ENCODE measurements at places on chromosomes 1 and 21. TPM values are rescaled to one million over a fixed set of nuclear protein-coding genes. Genes with fewer than 3 reads are reported as not detected.

DNA sequence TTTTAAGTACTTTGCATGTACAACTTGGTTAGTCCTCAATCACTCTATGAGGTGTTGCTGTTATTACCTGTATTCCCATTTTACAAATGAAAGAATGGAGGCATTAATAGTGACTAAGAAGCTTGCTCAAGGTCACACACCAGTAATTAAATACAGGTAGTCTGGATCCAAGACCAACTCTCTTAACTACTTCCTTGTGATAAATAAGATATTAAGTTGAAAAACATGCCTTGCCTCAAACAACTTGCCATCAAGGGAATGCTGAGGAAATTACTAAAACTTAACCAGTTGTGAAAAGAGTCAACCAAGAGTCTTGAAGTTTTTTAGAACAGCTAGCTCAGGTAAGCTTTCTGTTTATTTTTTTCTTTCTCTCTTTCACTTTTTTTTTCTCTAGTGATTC, 21.0 kb upstream of the LAMC1 start:
- DNase-seq, result no peak

DNA sequence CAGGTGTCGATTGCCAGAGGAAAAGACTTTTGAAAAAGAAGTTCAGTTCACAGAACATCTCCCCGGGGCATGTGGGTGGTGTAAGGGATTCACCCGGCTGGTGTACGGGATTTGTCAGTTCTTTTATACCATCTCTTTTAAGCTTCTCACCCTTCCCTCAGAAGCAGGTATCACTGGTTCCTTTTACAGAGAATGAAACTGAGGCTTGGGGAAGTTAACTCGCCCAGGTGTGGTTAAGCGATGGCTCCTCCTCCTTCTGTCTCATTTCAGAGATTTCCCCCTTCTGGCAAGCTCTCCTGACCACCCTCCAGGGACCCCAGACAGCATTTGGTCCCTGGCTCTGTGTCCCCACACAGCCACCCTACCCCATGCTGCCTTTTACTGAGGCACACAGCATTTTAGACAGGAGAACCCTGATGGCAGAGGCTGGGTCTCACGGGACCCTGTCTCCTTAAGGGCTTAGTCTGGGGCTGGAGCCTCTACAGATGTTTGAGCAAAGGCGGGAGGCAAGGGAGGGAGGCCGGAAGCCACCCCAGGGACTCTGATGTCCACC, 2.8 kb upstream of the ECE1 start:
- peak; percentile 47 for DNase-seq

- DNase-seq, result no peak
Observed at GRCh38 chr1:101128211-101128727, 102.7 kb upstream of the DPH5 start.

DNA sequence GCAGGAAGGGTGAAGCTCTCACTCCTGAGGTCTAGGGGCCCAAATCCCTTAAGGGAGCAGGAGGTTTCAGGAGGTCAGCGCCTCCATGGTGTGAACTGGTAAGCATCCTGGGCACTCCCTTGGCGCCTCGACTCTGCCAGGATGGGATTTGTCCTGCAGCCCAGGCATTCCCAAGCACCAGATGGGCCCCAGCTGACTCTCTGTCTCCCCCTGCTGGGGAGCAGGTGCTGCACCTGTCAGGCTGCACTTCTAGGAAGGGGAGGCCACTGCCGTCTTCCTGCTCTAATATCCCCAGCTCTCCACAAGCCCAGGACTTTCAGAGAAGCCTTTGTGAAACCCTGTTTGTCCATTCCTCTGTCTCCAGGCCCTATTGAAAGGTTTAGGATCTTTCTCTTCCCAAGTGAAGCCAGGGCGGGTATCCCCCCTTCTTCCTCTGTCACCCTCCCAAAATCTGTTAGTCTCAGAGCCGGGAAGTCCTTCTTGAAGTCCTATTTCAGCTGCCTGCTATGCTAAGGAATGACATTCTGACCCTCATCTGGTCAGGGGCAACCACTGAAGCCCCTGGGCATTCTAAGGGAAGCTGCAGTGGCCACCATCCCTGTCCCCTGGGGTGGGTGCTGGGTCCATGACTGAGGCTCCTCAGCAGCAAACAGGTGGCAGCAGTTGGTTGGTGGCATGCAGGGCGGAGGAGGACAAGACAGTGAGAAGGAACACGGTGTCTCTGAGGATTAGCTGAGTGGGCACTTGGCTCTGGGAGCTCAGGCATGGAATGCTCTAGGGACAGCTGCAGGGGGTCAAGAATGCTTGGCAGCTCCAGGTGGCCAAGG, 3.2 kb downstream of the MYBPH start:
- peak; percentile 53 for DNase-seq

DNA sequence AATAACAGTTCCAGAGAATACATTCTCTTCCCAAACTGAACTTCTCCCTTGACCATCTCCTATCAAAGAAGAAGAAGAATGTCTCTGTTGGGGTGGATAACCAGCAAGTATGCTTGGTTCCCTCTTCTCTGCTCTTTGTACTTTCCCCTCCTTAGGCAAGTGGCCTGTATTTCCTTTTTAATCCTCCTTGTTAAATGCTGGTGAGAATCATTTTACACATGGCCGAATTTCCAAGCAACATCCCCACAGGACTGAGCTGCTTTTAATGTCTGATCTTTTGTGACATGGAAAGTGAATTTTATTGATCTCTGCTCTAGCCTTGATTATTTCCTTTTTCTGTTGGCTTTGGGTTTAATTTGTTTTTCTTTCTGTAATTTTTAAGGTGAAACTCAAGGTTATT, 336.7 kb downstream of the DUSP10 start:
- DNase-seq, result no peak

DNA sequence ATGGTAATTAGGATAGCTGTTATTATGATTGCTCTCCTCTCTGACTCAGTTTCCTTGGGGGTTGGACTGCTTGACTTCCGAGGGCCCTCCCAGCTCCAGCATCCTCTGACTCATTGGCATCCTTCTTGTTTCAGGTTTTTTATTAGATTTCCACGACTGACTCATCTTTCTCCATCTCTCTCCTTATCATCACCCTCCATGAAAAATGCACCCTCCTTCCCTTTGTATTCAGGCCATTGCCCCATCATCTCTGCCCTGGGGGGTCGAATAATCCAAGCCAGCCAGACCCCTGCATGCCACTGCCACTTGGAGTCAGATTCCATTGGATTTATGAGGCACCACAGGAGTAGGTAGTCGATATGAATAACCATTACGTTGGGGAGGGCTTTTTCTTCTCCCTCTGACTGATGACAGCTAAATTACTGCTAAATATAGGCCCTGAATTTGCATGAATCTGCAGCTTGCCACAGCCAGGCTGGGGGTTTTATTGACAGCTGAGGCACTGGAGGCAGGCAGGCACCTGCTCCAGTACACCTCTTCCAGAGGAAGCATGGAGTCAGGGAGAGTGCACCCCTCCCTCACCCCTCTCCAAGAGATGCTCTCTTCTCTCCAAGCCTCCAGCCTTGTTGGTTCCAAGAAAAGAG, 91.7 kb downstream of the C1orf94 start:
- DNase-seq, result no peak

DNA sequence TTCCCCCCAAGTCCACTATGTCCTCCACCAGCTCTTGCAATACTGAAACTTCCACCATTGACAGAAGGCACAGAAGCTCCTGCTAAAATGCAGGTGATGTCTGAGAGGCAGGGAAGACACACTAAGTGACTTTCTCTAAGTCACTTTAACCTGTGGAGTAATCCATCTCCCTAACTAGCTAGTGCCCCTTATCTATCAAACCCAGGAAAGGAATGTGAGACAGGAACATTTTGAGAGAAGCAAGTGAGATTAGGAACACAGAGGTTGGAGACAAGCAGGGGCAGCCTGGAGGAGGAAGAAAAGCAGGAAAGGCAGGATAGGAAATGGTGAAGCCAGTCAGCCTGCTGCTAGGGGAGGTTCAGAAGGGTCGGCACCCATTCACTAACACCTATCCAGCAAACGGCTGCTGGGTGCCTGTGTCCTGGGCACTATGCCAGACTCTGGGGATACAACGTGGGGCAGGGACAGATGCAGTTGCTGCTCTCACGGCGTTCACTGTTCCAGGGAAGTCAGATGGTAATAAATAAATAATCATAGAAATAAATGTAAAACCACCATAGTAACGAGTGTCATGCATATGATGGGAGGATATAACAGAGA, 7.0 kb downstream of the GPA33 start:
- no peak for DNase-seq

GRCh38 chr1:235513495-235514366, 9.5 kb upstream of the B3GALNT2 start:
- DNase-seq, result no peak

- no peak for DNase-seq
Observed at GRCh38 chr1:33089457-33089856, 8.5 kb downstream of the AZIN2 start.

DNA sequence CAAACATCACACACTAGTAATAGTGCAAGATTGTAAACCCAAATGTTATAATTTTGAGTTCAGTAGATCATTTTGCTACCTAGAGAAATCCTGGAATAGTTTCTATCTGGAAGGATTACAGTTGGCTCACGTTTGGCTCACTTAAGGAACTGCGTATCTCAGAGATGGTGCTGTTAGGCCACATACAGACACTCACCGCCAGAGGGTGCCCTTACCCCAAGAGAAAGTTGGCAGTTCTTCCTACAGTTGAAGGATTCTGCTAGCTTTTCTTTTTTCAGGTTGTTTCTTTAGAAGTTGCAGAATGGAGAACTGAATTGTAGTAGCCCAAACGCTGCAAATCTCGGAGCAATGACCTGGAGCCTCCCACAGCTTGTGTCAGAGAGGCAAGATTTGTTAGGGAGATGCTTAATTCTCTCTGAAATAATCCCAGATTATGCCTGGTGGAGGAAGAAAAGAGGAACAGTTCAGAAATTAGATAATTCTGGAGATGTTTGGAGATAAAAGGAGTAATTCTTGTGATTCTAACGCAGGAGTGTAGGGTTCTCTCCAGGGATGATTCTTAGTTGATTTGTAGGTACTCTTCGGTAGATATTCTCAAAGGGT, 87.9 kb upstream of the PAPPA2 start:
- DNase-seq, result peak; percentile 61

GRCh38 chr1:160101037-160101716, 2.8 kb upstream of the IGSF8 start:
- peak; percentile 75 for DNase-seq

CYYR1 gene
- total RNA-seq, result 2.2 TPM

BRDT gene
- not detected for total RNA-seq

ST6GALNAC3 gene
- total RNA-seq, result 0.35 TPM

S100B gene
- total RNA-seq, result 0.67 TPM
